Gastroesophageal sphincter (tissue), 4 donors: ENCODE measurements at places on chromosomes 7 and 10. TPM values are rescaled to one million over a fixed set of nuclear protein-coding genes. Genes with fewer than 3 reads are reported as not detected.

TBX20 gene
- 5.4 TPM for total RNA-seq

PLEKHS1 gene
- total RNA-seq = 0.12 TPM

EPHA1 gene
- not detected for total RNA-seq

SUN3 gene
- not detected for total RNA-seq

OR13A1 gene
- total RNA-seq = not detected

GTF2IRD1 gene
- total RNA-seq = 26.3 TPM

PRKCQ gene
- total RNA-seq = 3.0 TPM

RPEL1 gene
- total RNA-seq = not detected

UNCX gene
- not detected for total RNA-seq

TMED4 gene
- 147 TPM for total RNA-seq

SPDYE16 gene
- 0.94 TPM for total RNA-seq

HOXA3 gene
- total RNA-seq = 13.1 TPM

SSC4D gene
- 1.4 TPM for total RNA-seq

PAX4 gene
- not detected for total RNA-seq

RSU1 gene
- 129 TPM for total RNA-seq

C10orf143 gene
- 1.1 TPM for total RNA-seq

MRC1 gene
- total RNA-seq = 88.6 TPM

FZD1 gene
- total RNA-seq = 15.4 TPM

ADAP1 gene
- total RNA-seq = 75.2 TPM

XPNPEP1 gene
- total RNA-seq = 50.8 TPM

BUD23 gene
- 65.0 TPM for total RNA-seq

ZNF853 gene
- total RNA-seq = 32.3 TPM

PRR15 gene
- not detected for total RNA-seq

COL26A1 gene
- total RNA-seq = not detected

ANKRD30A gene
- total RNA-seq = not detected

TLX1 gene
- not detected for total RNA-seq

CCDC172 gene
- not detected for total RNA-seq

DNMBP gene
- 19.6 TPM for total RNA-seq
